ENCODE measurements at places on chromosomes 13 and 19. TPM values are rescaled to one million over a fixed set of nuclear protein-coding genes. Genes with fewer than 3 reads are reported as not detected.

PRR22 gene
- 14.3 TPM for total RNA-seq

ACP7 gene
- total RNA-seq = not detected

- H3K27me3 ChIP-seq = peaks cover 15% of the 10 kb centered on the region
- peaks cover 3% of the 10 kb centered on the region for H3K4me1 ChIP-seq
- no peak overlapping the region for H3K27ac ChIP-seq
- no peak for DNase-seq
- H3K4me3 ChIP-seq = no peak overlapping the region
Measured at GRCh38 chr19:31316201-31316951, 32.9 kb downstream of the TSHZ3 start.

DNA sequence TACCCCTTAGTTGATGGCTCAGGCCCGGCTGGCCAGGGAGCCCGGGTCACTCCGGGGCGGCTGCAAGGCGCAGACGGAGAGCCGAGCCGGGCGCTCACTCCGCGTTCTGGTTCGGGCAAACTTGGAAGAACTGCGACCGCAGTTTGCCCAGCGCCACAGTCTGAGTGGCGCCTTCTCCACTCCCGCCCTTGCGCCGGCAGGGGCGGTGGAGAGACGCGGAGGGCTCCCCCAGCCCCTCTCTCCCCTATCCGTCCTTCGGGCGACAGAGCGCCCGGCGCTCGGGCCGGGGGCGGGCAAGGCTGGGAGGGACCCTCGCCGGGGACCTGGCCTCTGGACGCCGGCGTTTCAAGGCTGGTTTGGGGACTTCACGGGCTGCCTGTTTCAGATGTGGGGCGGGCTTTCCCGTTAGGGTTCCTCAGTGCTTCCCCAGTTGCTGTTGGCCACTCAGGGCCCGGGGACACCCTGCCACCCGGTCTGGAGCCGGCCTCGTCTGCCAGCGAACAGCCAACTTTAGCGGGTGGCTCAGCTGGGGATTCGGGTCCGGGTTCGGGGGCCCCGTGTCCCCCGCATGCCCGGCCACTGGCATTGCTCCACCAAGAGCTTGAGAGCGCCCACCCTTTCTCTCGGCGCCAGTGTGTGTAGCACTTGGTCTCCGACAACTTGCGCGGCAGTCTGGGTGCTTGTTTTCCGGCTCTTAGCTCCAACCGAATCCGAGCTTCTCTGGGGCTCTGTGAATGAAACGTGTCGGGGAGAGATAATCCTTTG, 1.5 kb downstream of the GPC6 start:
- H3K4me3 ChIP-seq = no peak overlapping the region
- H3K4me1 ChIP-seq = peaks cover 3% of the 10 kb centered on the region
- H3K27ac ChIP-seq = no peak overlapping the region
- H3K27me3 ChIP-seq = peaks cover 60% of the 10 kb centered on the region
- no peak for DNase-seq
- H3K36me3 ChIP-seq = no peaks in the 10 kb centered on the region

DNA sequence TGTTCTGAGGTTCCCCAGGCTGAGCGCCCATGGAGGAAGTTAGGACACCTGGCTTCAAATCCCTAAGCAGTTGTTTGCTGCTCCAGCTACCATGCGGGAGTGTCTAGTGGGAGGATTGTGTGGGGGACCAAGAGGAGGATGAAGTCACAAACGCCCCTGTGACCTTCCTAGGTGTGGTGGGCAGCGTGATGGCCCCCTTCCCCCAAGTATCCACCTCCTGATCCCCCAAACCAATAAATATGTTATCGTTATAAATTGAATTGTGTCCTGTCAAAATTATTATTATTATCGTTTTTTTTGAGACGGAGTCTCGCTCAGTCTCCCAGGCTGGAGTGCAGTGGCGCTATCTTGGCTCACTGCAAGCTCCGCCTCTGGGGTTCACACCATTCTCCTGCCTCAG, at the start of gene SLC25A41:
Gene SLC25A41 (minus strand): TSS at position 101 of the 400 bp plus-strand sequence. CDS start 70 bp downstream, at position 31.
- H3K4me3 ChIP-seq = no peak within 1 kb of the TSS
- peaks cover 9% of the 10 kb centered on the region for H3K36me3 ChIP-seq
- no peaks in the 10 kb centered on the region for H3K27me3 ChIP-seq
- no peak within 1 kb of the TSS for H3K27ac ChIP-seq

GRCh38 chr13:33968520-33969507, 150.9 kb downstream of the RFC3 start:
- no peaks in the 10 kb centered on the region for H3K4me1 ChIP-seq
- no peaks in the 10 kb centered on the region for H3K36me3 ChIP-seq
- H3K27ac ChIP-seq = no peak overlapping the region
- H3K4me3 ChIP-seq = no peak overlapping the region
- DNase-seq = no peak

- no peaks in the 10 kb centered on the region for H3K4me1 ChIP-seq
- no peak for DNase-seq
- H3K27me3 ChIP-seq = no peaks in the 10 kb centered on the region
- H3K27ac ChIP-seq = no peak overlapping the region
Measured at GRCh38 chr13:113088691-113089020, 16.9 kb upstream of the F7 start.

DNA sequence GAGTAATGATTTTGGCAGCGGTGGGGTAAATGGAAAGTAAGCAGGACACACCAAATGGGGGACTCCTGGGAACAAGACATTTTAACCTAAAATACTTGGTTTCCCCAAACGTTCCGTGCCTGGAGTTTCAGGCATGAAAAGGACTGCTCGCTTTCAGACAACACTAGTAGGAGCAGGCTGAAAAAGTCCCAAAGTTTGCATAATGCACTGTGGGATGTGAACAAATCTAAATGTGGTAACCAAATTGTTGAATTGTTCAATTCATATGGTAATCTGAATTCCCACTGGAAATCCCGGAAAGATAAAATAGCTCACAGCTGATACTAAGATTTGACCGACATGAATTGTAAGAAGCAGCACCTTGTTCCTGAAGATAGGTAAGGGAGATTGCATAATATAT, 467.2 kb upstream of the ARGLU1 start:
- no peaks in the 10 kb centered on the region for H3K4me1 ChIP-seq
- DNase-seq = no peak
- H3K4me3 ChIP-seq = no peak overlapping the region
- no peaks in the 10 kb centered on the region for H3K36me3 ChIP-seq
- no peaks in the 10 kb centered on the region for H3K27me3 ChIP-seq
- no peak overlapping the region for H3K27ac ChIP-seq

- peaks cover 6% of the 10 kb centered on the region for H3K4me1 ChIP-seq
- H3K36me3 ChIP-seq = no peaks in the 10 kb centered on the region
- no peak overlapping the region for H3K27ac ChIP-seq
- H3K27me3 ChIP-seq = peaks cover 6% of the 10 kb centered on the region
Measured at GRCh38 chr13:26485786-26486185, 71.7 kb upstream of the WASF3 start.

Data from activated naive CD8-positive, alpha-beta T cell treated with anti-CD3 and anti-CD28 coated beads for 36 hours (primary cell).